ENCODE measurements at places on chromosomes 7 and 10.

- DNase-seq = no peak
Measured at GRCh38 chr7:36226151-36226550, 73.1 kb downstream of the EEPD1 start.

- DNase-seq = no peak
Measured at GRCh38 chr10:74307061-74307651, 156.1 kb downstream of the ADK start.

DNA sequence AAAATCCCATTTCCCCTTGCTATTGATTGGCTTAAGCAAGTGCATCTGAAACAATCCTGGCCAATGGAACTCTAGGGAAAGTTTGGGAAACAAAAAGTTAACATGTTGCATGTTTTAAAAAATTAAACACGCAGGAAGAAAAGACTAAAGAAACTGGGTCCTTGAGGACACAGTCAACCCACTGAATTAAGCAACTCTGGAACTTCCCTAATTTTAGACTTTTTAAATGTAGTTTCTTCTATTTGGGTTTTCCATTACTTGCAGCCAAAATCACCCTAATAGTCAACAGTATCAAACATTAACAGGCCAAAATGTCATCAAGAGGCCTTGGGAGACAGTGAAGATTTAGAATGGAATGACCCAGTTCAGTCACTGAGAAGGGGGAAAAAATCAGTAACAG lies 40.6 kb downstream of the OSBPL3 start:
- DNase-seq = no peak

GRCh38 chr7:2817456-2817855 lies 26.7 kb downstream of the GNA12 start:
- no peak for DNase-seq

DNA sequence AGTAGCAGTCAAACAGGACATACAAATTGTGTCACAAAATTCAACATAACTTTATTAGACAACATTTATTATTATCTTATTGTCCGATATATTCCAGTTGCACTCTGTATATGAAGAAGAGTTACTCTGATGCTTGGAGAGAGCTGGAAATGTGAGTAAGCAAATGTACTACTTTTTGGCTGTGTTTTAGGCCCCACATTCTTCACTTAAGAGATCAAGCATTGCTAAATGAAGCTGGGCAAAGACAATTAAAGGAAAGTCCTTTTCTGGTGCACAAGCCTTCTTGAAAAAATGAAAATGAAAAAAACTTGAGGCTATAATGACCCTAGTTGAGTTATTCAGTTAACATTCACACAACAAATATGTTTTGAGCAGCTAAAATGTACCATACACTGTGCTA lies 26.1 kb downstream of the MYPN start:
- DNase-seq = no peak

DNA sequence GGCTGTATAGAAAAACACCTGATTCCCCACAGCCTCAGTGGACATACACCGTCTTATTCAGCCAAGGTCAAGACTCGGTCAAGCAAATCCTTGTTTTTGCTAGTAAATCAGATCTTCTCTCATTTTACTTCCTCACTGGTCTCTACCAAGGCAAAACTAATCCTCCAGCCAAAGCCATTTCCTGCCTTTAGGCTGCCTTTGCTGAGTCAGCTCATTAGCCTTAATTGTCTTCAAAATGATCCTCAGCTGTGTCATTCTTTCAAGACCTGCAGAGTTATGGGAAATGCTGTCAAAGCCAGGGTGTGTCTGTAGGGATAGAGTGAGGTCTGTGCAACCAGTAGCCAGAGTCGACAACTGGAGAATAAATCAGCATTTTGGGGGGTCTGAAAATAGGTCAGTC lies 107.2 kb upstream of the FAM180A start:
- DNase-seq = no peak

Measured in central memory CD8-positive, alpha-beta T cell (primary cell).